ENCODE measurements at places on chromosomes 5 and 9.

- DNase-seq, result no peak
These were observed 31.5 kb upstream of the LMNB1 start for GRCh38 chr5:126745259-126745992.

DNA sequence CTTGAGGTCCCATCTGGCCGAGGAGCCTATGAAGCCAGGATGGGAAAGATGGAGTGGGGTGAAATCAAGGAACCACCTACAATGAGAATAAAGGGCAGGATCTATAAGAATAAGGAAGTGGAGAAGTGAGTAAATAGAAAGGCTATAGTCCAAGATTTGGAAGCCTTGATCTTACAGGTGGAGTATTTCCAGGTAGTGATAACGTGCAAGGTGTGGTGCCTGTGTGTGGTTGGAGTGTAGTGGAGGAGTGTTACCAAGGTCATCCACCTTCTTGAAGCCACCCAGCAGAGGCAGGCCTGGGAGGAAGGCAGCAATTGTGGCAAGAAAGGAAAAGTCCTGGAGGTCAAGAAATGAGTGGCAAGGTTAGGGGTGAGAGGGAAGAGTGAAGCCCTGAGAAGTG lies 72.9 kb downstream of the IQGAP2 start:
- DNase-seq, result no peak

DNA sequence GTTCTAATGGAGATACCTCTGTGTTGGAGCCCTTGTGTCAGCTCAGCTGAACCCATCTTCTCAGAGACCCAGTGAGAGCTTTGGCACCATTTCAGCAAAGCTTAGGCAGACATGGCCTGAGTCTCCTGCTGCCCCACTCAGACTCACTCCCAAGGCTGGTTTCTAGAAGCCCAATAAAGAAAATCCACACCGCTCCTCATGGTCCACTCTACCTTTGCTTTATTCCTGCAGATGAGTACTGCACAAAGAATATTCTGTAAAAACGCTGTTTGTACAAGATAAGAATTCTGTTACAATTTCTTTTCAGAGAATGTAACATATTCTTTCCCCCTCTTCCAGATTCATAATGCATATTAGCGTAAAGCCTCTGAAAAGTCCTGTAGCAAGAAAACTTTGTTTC lies 129.3 kb downstream of the C5orf15 start:
- DNase-seq, result no peak

GRCh38 chr5:89946508-89946907 lies 463.0 kb downstream of the CETN3 start:
- DNase-seq, result no peak

GRCh38 chr9:18384066-18384465 lies 89.9 kb upstream of the ADAMTSL1 start:
- DNase-seq, result no peak

- no peak for DNase-seq
These were observed 112.3 kb downstream of the PCSK1 start for GRCh38 chr5:96320797-96321196.

GRCh38 chr9:113566712-113567071 lies 103.2 kb downstream of the RGS3 start:
- no peak for DNase-seq

DNA sequence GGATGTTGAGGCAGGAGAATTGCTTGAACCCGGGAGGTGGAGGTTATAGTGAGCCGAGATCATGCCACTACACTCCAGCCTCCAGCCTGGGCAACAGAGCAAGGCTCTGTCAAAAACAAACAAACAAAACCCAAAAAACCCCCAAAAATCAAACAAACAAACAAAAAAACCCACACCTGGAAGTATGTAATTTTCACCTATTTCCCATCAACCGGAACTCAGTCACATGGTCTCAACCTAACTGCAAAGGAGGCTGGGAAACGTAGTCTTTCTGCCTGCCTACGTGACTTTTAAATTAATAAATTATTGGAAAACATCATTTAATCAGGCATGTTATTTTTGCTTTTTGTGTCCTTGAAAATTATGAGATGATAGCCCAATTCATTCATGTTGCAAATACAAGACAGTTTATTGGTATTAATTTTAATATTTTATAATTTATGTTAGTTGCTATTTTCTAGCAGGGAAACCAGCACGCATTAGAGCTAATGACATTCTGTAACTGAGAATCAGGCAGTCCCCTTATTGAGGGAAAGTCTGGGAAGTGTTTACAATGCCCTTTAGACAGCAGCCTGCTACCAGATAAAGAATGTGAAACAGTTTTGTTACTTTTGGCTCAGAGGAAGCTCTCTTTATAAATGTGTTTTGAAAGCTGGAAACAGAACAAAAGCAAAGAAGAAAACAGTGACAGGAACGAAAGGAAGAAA lies 110.3 kb downstream of the NXNL2 start:
- no peak for DNase-seq

GRCh38 chr5:73592551-73592950 lies 27.0 kb downstream of the UTP15 start:
- peak; percentile 26 for DNase-seq

DNA sequence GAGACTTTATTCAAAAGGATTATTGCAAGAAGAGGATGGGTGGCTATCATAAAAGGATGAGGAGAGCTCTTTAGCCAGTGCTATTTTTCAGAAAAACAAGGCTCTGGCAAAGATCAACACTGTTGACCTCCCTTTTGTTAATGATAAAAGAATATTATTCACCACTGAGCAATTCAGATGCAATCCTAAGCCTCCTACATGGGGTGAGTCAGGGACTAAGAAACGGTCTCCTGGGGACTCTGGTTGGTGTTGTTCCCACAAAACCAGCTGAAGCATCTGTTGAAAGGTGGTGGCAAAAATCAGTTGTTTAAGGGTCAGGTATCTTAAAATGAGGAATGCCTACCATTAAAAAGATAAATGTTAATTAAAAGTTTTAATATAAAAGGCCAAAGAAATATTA lies 7.7 kb upstream of the GCNT1 start:
- DNase-seq, result peak; percentile 87

Data from fibroblast of pulmonary artery (primary cell).